ENCODE measurements at places on chromosomes 1 and 21.

DNA sequence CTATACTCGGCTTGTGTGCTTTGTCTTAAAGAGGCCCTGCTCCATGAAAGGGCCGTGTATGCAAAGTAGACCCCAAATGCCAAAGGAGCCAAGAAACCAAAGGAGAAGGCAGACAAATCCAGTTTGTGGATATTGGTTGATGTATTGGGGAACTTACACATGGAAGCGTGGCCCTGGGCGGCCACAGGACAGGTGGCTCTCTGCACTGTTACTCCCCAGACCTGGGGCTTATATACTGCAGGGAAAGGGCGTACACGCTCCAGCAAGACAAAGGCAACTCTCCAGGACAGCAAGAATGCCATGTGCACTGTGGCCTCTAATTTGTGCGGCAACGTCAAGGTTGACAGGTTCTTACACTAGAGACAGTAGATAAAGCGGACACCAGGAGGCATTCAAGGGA is 24.8 kb downstream of the RSPH1 start:
- DNase-seq = no peak

- DNase-seq = peak; percentile 46
Observed at GRCh38 chr1:51058858-51059257, 43.2 kb upstream of the C1orf185 start.

DNA sequence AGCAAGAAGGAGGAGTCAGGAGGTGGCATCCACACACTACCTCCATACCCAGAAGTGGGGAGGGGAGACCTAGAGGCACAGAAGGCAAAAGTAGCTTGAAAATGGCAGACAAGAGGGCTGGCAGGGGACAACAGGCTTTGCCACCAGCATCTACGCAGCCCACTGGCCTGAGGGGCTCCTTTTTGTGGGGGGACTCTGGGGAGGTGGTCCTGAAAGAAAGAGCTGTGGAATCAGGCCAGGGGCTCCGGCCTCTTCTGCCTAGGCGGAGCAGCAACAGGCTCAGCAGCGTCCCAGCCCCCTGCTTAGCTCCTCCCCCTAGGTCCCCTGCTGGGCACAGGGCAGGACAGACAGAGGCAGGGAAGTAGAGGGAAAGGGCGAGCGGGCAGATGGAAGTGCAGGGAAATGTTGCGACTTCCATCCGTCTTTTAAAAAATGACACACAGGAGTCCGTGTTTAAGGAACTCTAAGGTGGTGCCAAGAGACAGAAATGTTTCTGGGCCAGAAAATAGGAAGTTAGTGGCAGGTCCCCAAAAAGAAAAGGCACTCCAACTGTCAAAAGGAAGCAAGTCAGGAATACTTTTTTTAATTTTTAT is 10.0 kb upstream of the LEFTY2 start:
- DNase-seq = no peak

GRCh38 chr1:229408458-229409037 is 25.3 kb downstream of the ACTA1 start:
- no peak for DNase-seq

DNA sequence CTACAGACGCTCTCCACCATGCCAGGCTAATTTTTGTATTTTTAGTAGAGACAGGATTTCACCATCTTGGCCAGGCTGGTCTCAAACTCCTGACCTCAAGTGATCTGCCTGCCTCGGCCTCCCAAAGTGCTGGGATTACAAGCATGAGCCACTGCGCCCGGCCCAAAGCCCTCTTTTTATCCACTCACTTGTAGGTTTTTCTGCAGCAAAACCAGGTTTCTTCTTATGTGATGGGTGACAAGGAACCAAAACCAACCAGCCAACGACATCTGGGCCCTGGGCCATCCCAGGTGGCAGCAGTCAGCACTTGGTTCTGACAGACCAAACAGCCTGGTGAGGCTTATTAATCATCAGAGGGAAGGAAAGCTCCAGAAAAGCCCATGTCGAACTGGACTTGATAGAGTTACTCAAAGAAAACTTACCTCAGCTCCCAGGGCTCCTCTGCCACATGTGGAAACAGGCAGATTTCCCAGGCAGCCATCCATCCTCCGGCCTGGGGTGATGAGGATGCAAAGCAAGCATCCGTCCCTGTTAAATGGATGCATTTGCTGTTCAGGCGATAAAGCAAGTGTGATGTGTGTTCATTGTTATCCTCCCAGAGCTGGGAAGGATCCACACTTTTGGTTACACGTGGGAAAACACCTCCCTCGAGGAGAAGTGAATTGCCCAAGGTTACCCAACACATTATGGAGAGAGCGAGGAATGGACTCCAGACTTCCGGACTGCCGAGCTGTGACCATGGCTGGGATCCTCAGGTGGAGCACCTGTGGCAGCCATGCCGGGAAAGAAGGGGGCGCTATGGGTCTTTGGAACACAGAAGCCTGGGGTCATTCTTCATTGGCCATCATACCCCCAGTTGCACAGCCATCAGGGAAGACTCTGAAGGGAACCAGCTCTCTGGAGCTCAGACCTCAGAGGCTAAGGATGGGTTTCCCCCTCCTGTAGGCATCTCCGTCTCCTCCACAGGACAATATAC is 118.8 kb downstream of the HUNK start:
- peak; percentile 5 for DNase-seq

GRCh38 chr1:21568809-21569385 is 59.7 kb downstream of the ALPL start:
- no peak for DNase-seq

DNA sequence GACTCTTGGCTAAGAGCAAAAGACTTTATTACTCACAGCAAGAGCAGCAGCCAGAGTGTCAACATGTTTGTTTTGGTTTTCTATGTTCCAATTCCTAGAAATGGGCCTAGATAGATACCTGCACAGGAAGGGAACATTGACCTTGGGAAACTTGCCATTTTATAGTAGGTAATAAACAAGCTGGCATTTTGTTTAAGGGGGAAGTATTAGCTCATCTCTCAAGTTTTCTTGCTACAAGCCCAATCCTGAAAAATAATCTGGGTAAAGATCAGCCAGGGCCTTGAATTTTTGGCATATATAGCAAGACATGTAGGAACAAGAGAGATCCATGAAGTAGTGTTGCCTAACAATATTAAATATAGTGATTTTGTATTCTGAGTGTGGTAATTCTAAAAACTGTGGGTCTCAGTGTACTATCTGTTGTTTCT is 51.4 kb upstream of the RGL1 start:
- peak; percentile 7 for DNase-seq

- DNase-seq = peak; percentile 67
Observed at GRCh38 chr1:172970186-172970585, 80.6 kb downstream of the TNFSF18 start.

DNA sequence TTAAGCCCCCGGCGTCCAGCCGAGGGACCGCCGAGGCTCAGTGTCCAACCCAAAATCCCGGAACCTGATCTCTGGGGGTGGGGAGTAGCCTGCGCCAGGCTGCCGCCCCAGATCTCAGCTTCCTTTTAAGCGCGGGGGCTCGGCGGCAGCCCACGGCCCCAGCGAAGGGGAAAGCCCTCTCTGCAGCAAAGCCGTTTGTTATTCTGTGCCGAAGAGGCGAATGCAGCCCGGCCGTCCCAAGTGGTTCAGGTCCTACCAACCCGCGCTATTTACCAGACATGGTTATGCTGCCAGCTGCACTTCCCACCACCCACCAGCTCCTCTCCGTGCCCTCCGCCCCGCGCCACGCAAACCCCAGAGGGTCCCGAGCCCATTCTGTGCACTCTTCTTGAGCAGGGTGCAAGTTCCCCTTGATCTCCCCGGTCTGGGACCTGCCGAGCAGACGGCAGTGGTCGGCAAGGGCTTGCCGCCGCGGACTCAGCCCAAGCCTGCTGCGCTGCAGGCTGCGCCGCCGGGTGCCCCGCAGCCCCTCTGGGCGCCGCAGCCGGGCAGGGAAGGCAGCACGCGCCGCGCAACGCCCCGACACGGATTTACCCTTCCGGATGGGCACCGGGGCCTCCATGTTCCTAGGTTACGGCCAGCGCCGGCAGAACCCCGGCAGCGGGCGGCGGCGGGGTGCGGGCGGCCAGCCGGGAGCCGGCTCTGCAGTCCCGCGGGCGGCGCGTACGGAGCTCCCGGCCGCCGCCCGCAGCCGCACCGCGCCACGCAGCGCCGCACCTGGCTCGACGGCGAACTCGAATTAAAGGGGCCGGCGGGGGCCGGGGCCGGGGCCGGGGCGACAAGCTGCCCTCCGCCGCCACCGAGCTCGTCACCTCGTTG is 738 bp upstream of the KCNA2 start:
- DNase-seq = peak; percentile 4

GRCh38 chr1:232620356-232620969 is 9.5 kb downstream of the SIPA1L2 start:
- DNase-seq = peak; percentile 92

DNA sequence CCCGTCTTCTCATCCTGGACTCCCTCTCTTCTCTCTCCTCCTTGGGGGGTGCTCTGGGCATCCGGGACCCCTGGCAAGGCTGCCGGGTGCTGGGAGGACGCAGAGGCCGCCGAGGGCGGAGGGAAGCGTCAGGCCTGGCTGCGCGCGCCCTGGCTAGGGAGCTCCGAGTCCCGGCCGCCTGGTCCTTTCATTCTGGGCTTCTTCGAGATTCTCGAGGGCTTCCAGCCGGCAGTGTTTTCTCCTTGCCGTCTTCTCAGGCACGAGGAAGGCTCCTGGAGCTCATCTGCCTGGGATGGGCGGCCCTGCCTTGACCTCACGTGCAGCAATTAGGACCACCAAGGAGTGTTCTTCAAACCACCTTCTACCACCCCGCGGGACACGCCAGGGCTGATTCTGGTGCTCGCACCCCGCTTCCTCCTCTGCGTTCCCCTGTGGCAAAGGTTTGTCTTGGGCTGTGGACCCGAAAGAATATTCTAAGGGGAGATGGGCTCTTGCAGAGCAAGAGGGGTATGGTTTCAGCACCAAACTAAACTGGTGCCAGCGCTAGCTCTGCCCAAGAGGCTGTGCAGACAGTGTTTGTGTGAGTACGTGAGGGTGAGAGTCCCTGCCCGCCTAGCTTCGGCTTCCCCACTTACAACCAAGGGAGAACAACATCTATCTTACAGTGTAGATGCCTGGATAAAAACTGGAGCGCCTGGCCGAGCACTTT is 36.5 kb downstream of the PIK3CD start:
- DNase-seq = peak; percentile 31

DNA sequence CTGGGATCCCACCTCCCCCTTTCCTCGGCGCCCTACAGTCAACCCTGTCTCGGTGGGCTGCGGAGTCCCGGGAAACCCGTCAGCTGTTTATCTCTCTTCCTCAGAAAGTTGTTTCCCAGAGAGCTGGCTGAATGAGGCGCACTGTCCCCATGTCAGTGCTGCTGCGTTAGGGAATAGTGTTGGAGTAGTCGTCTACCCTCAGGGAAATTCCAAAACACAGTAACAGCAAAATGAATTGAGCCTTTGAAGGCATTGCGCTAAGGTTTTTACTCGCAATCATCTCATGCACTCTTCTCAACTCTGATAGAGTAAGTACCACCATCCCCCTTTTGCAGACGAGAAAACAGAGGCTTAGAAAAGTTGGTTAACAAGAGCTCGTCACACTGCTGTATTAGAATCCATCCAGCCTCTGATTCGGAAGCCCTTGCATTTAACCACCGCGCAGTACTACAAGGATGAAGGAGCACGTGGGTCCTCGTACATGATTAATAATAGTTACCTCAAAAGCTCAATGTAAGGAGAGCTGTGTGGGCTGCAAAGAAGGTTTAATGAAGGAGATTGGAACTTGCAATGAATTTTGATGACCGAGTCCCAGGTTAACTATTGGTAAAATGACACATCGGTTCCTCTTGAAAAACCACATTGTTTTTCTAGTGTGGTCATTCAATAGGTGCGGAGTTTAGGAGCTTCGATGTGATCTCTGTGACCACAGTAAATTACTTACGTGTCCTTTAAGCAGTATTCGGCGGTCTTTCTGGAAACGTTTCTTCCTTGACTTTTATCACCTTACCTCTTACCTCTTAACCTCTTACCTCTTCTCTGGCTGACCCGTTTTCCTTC is 788 bp upstream of the EDEM3 start:
- DNase-seq = peak; percentile 50

DNA sequence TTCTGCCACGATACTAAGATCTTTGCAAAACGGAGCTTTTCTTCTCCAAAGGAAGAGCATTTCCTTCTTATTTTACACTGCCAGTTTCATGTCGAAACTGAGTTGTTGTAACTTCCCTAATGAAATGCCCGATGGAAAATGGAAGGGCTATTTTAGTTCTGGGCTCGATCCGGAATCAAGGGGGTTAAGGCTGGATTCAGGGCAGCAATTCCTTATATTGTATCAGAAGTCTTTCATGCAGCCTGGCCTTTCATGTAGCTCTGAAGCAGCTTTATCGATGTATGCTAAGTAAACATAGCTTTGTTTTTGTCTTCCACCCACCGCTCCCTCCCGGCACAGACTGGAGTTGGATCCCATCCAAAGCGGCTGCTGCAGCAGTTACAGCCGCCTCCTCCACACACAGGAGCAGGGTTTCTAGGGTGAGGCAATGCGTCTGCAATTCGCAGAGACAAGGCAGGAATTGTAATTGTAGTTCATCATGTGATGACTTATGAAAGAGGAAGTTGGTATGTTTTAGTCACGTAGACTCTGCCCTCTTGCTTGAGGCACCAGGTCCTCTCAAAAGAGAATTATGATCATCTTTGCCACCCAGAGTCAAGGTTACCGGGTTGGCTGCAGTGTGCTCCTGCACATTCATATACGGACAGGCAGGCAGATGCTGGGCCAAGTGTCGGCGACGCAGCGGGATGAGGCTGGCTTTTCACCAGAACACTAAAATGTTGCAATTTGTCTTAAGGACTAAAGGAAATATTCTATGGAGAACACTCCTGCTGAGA is 2.6 kb upstream of the IRF2BP2 start:
- peak; percentile 98 for DNase-seq

GRCh38 chr1:224212618-224213061 is 29.6 kb downstream of the DEGS1 start:
- no peak for DNase-seq

DNA sequence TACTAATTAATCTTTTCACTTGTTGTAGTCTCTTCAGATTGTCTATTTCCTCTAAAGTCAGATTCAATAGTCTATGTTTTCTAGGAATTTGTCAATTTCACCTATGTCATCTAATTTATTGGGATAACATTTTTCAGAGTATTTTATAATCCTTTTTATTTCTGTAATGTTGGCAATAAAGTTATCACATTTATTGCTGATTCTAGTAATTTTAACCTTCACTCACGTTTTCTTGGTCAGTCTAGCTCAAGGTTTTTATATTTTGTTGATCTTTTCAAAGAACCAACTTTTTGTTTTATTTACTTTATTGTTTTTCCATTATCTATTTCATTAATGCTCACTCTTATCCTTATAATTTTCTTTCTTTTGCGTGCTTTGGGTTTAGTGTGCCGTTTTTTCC is 97.9 kb upstream of the GNG12 start:
- DNase-seq = no peak

- DNase-seq = peak; percentile 68
Observed at GRCh38 chr1:9145021-9145668, 16.2 kb upstream of the GPR157 start.

DNA sequence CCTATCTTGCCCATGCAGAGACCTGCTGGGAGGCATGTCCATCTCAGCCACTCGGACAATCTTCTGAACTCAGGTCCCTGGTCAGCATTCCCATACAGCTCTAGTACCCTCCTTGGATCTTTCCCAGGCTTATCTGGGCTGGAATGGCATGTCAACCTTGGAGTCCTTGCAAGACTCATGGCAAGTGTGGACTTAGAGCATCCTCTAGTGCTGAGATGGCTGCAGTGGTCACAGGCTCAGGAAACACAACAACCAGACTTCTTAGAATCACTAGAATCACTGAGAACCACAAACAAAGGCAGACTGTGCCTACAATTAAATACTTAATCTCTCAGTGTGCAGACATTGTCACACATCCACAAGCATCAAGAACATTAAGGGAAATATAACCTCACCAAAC is 73.1 kb upstream of the TSHB start:
- peak; percentile 41 for DNase-seq
